ENCODE measurements at places on chromosomes 2 and 18.
A peak's percentile ranks its signal among the peaks of the same experiment; 100 is the strongest.

DNA sequence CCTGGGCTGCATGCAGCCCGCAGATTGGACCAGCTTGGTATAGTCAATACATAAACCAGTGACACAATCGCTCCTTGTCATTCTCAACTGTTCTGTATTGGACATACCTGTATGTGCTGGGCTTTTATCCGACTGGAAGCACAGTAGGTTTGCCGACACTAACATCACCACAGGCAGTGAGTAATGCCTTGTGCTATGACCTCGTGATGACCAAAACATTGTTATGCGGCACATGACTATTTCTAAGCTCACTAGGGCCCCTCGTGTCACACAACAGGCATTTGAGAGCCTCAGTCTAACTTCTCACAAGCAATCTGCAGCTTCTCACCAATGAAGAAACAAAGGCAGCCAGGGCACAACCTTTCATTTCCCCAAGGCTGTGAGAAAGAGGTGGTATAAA lies 320.8 kb downstream of the AFF3 start:
- DNase-seq = no peak

- DNase-seq = no peak
Observed at GRCh38 chr2:157789933-157790511, 86.1 kb downstream of the ACVR1 start.

DNA sequence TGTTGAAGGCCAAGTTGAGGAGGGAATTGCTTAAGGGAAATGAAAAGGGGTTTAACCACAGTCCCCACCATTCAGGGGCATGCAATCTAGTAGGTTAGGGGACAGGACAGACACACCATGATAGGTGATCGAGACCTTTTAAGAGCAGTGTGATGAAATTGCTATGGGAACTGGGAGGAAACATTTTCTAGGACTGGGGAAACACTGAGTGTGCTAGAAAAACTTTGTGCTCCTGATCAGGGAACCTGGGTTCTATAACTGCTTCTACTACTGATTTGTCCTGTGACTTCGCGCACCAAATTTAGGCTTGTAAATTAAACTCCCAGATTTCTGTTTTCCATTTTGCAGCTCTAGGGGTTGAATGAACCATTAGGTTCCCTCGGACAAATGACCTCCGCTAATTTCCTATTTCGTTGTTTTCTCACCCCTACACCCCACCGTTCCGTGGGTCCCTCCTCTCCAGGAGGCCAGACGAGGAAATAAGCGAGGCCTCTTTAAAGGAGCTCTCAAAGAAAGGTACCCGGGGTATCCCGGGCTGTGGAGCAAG lies 371 bp upstream of the LCLAT1 start:
- no peak for DNase-seq

DNA sequence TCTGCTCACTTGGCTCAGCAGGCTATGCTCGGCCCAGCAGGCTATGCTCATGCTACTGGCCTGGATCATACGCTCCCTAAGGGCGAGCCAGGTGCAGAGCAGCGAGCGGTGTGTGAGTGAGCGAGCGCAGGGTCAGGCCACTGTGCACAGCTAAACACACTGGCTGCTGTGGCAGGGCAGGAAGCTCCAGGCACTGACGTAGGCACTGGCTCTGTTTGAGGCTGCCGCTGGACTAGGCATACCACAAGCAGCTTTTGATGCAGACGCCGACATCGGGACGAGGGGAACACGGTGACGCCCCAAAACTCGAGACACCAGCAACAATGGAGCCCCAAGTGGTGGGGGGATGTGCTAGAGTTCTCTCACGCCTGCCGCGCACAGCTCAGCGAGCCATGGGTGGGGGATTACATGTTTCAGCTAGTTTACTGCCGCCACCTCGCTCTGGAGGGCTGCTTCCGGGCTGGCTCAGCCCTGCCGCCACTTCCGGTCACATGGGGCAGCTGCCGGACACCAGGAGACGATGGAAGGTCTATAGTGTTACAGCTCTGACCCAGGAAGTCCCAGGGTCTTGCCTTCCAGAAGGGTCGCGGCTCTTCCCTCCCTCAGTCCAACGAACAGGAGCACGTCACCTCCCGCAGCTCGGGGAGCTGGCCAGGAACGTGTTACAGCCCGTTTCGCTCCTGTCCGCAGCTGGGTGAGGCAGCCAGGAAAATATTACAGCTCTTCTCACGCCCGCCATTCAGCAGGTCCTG lies 1176.9 kb upstream of the LRRTM1 start:
- DNase-seq = no peak

DNA sequence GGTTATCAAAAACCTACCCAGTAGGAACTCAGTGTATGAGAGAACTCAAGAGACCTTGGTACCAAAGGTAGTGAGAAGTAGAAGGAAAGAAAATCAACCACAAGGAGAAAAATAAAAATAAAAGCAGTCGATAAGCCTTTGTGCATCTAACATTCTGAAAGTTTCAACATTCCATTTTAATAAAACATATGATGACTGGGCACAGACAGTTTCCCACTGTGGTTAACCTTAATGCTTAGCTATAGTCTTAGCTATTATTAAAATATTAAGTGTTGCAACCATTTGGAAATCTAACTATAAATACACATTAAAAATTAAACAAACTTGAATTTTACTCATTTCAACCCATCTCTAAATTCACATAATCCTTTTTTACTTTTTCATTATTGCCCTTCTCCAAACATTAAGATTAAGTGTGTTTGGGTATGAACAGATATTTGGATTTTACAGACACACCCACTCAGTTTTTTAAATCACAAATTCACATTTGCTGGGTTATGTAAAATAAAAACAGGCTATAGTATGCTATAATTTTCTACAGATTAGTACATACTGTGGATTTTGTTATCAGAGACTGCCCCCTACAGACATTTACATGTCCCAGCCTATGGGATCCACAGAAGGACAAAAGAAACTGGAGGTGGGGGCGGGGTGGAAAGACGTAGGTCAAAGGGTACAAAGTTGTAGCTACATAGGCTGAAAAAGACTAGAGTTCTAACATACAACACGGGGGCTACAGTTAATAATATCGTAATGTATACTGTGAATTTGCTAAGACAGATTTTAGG lies 32.8 kb downstream of the SRBD1 start:
- peak; percentile 11 for DNase-seq
